ENCODE measurements at places on chromosomes 6 and 20.

- DNase-seq: no peak
Measured at GRCh38 chr6:16769986-16770376, 8.7 kb upstream of the ATXN1 start.

GRCh38 chr6:45920819-45921511, 94.7 kb downstream of the CLIC5 start:
- DNase-seq: no peak

DNA sequence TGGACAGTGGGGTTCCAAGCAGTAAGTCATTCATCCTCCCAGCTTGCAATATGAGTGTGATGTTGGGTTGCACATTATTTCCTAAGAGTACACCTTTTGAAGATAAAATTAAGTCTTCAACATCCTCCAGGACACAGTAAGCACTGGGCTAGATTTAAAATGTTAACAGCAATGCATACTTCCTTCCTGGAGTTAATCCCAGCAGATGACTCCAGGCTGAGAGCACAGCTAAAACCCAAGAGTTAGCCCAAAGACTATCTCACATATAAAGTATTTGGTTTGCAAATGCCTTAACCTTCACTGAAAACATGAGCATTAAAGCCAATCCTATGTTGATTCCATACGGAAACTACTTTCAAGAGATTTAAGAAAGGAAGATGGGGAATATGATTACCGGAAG, 69.2 kb downstream of the SLC23A2 start:
- no peak for DNase-seq

DNA sequence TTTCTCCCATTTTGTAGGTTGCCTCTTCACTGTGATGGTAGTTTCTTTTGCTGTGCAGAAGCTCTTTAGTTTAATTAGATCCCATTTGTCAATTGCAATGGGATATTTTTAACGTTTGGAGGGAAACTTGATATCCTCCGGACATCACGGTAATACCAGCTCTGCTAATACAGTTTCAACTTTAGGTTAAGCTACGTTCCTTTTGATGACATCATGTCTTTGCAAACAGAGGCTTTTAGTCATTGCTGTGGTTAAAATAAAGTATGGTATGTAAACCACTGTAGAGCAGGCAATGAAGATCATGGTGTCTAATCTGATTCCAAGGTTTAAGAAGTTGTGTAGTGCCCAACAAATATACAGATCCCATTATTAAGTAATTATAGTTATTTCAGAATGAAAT, 168.0 kb upstream of the CHD6 start:
- DNase-seq: no peak

DNA sequence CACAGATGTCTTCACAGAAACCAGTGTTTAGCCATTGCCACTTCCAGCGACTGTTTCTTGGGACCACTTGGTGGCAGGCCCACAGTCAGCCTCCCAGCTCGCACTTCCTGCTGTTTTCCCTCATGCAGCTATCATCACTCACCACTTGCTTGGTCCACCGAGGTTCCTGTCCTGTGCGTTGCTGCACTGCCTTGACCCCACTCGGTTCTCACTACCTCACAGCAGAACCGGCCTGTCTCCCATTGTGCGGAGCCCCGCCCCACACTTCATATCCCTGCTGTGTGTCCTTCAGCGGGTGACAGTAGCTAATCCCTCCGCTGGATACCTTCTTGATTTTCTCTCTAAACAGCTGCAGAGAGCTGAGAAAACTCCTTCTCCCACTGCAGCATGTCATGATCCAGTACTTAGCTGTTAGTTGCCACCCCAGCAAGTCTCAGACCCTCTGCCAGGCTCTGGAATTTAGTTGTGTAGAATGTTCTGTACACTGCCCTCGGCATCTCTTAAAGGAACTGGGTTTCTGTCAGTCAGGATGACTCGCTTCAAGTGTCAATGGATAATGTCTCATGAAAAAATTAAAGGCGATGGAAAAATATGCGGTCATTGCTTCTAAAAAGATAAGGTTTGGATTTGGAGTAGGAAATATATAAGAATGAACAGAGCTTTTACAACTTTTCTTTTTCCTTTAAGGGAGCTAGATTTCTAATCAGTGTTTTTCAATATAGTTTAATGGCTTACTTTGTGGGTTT, 208.0 kb downstream of the FARS2 start:
- DNase-seq: no peak

- DNase-seq: no peak
Measured at GRCh38 chr20:46720019-46720418, 10.6 kb downstream of the SLC2A10 start.
